Panc1 (cell line): ENCODE measurements at places on chromosomes 6 and 20. TPM values are rescaled to one million over a fixed set of nuclear protein-coding genes. Genes with fewer than 3 reads are reported as not detected.
A peak's percentile ranks its signal among the peaks of the same experiment; 100 is the strongest.

DNA sequence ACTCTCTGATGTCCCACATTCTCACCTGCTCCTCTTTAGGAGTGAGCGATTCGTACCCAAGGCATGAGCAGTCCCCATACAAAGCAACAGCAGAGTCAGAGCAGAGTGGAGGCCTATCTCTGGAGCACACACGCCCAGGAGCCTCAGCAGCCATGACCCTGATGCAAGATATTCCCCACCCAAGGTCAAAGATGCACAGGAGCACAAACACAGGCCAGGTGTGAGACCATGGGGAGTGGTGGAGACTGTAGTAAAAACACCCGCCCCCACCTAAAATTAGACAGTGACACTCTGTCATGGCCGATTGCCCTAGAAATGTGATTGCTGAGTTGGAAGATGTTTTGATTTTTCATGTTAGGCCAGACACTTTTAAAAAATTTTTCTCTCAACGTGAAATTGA is 21.4 kb downstream of the RRBP1 start:
- no peak for DNase-seq
- 0 out of 2 replicates have a peak, but pooled peaks cover 4% of the 10 kb centered on the region for H3K36me3 ChIP-seq

Gene MYCT1
- not detected for total RNA-seq

Gene KIZ
- 6.5 TPM for total RNA-seq

GRCh38 chr6:33427585-33428223 is 7.8 kb downstream of the SYNGAP1 start:
- no peaks in the 10 kb centered on the region for H3K27me3 ChIP-seq
- DNase-seq = no peak
- peak overlapping the region; percentile 76 for H3K27ac ChIP-seq

Gene RAET1L
- not detected for total RNA-seq

DNA sequence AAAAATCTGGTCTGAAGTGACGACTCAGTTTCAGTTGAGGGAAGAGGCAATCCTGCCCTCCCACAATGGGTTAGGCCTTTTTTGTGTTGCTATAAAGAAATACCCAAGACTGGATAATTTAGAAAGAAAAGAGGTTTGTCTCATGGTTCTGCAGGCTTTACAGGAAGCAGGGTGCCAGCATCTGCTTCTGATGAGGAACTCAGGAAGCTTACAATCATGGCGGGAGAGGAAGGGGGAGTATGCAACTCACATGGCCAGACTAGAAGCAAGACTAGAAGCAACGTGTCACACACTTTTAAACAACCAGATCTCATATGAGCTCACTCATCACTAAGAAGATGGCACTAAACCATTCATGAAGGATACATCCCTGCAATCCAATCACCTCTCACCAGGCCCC is 529.3 kb downstream of the KIF16B start:
- H3K4me3 ChIP-seq = no peak overlapping the region
- H3K36me3 ChIP-seq = no peaks in the 10 kb centered on the region
- H3K4me1 ChIP-seq = no peaks in the 10 kb centered on the region
- H3K27ac ChIP-seq = no peak overlapping the region
- DNase-seq = no peak

DNA sequence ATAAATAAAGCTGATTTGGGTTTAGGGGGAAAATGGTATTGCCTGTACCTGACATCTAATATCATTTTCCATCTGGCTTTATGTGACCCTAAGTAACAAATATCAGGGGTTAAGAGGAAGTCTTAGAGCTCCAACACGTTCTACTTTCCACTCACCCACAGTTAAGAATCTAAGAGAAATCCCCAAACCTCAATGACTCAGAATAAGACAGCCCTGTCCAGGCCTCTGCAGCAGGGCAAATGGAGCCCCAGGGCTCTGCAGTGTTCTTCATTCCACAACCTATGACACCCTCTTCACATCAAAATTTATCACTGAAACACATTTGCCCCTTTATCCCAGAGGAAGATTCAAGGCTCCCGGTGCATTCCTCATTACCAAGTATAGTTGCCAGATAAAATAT is 20.3 kb upstream of the TENT5A start:
- H3K36me3 ChIP-seq = no peaks in the 10 kb centered on the region
- no peaks in the 10 kb centered on the region for H3K27me3 ChIP-seq
- no peak overlapping the region for H3K4me3 ChIP-seq

DNA sequence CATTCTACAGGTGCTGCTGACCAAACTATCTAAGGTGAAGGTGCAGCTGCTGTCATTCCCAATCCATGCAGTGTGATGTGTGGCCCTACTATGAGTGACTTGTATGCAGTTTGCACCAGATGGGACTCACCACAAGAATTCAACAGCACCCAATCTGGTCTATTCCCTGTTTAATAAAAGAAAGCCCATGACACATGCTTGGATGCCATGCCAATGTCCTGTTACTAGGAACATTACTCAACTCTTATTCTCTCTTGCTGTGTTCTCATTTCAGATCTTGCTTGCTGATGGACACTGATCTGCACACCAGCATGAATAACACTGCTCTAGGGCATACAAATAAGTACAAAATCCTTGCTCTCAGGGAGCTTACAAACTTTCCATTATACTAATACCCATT is 221.6 kb upstream of the CDYL start:
- no peak for DNase-seq
- H3K36me3 ChIP-seq = no peaks in the 10 kb centered on the region
- H3K4me3 ChIP-seq = no peak overlapping the region
- no peak overlapping the region for H3K27ac ChIP-seq
- H3K27me3 ChIP-seq = no peaks in the 10 kb centered on the region

- no peak overlapping the region for H3K4me3 ChIP-seq
- no peak for DNase-seq
- peaks cover 24% of the 10 kb centered on the region for H3K4me1 ChIP-seq
- no peak overlapping the region for H3K27ac ChIP-seq
- no peaks in the 10 kb centered on the region for H3K27me3 ChIP-seq
Observed at GRCh38 chr20:62899633-62900051, 26.7 kb downstream of the DIDO1 start.

Gene TTI1
- total RNA-seq = 26.6 TPM

DNA sequence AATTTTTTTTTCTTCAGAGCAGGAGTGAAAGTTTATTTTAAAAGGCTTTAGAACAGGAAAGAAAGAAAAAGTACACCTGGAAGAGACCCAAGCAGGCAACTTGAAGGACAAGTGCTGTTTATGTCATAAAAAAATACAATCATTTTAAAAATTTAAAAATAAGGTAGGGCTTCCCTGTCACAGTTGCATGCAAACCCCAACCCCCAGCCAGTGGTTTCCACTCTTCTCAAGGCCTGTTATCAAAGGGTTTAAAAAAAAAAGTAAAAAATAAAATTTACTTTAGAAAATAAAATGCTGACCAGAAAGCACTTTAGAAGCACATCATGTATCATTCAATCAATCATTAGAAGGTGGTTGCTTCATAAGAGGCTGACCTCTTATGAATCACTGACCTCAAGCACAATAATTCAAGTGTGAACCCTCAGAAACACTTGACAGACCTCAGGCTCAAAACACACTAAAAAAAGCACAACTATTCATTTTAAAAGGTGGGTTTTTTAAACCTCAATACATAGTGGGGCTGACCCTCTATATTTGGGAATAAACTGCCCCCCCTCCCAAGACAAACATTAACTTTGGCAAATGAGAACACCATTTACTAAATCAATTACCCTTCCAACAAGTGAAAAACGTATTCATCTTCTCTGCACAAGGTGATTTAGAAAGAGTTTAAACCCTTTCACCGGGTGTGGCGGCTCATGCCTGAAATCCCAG is 15.6 kb downstream of the ILRUN start:
- DNase-seq = no peak
- H3K36me3 ChIP-seq = no peaks in the 10 kb centered on the region
- H3K4me1 ChIP-seq = peaks cover 18% of the 10 kb centered on the region
- peak overlapping the region; percentile 30; the same call in 1 of the 2 replicates for H3K27ac ChIP-seq
- no peaks in the 10 kb centered on the region for H3K27me3 ChIP-seq

GRCh38 chr6:143401636-143402370 is 48.7 kb downstream of the ADAT2 start:
- no peak for DNase-seq
- H3K27me3 ChIP-seq = no peaks in the 10 kb centered on the region
- H3K36me3 ChIP-seq = no peaks in the 10 kb centered on the region
- no peaks in the 10 kb centered on the region; the same call in 1 of the 2 replicates for H3K4me1 ChIP-seq
- H3K4me3 ChIP-seq = no peak overlapping the region
- H3K27ac ChIP-seq = no peak overlapping the region

- H3K27ac ChIP-seq = no peak overlapping the region
- no peaks in the 10 kb centered on the region for H3K36me3 ChIP-seq
- no peak for DNase-seq
- H3K27me3 ChIP-seq = no peaks in the 10 kb centered on the region
- H3K4me1 ChIP-seq = no peaks in the 10 kb centered on the region
Observed at GRCh38 chr20:17768271-17768670, 68.5 kb downstream of the BANF2 start.

DNA sequence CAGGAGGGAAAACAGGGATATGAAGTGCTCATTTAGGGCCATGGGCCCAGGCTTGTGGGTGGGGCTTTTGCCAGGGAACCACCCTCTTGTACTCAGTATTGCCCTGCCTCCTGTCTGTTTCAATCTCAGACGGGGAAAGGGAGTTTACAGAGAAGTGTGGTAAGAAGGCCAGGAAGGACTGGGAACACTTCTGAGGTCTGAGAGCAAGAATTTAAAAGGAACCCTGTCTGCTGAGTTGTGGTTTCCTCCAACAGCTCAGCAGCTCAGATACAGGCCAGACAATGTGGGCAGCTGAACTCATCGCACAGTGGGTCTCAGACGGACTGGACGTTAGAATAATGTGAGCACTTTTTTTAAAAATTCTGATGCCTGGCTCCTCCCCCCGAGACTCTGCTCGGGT is 354.1 kb upstream of the ARID1B start:
- DNase-seq = no peak
- H3K27me3 ChIP-seq = no peaks in the 10 kb centered on the region
- no peak overlapping the region; the same call in 1 of the 2 replicates for H3K27ac ChIP-seq
- peaks cover 5% of the 10 kb centered on the region; the same call in 1 of the 2 replicates for H3K4me1 ChIP-seq
- H3K36me3 ChIP-seq = no peaks in the 10 kb centered on the region

Gene PSMB1
- 305 TPM for total RNA-seq

DNA sequence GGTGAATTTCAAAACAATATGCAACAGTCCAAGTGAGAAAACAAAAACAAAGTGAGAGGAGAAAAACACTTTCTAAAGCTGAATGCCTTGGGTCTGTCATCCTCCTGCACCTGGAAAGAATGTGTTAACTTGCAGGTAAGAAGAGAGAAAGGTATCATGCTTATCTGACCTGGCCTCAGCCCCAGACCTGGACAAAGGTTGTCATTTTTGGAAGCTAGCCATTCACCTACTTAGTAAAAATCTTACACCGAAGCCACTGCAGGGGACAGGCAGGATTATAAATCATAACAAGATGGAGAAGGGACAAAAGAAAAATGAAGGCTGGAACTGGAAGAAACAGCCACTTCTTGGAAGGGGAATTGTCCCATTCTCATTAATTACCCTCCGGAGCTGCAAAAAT is 69.4 kb downstream of the GFOD1 start:
- H3K4me3 ChIP-seq = no peak overlapping the region
- H3K4me1 ChIP-seq = no peaks in the 10 kb centered on the region
- H3K27ac ChIP-seq = no peak overlapping the region
- peaks cover 4% of the 10 kb centered on the region; the same call in 1 of the 2 replicates for H3K27me3 ChIP-seq
- DNase-seq = no peak
